Ovary (tissue), 10 donors: ENCODE measurements at places on chromosomes 7 and 10. TPM values are rescaled to one million over a fixed set of nuclear protein-coding genes. Genes with fewer than 3 reads are reported as not detected.
A peak's percentile ranks its signal among the peaks of the same experiment; 100 is the strongest.

Gene SLC29A4
- total RNA-seq: 1.1 TPM

Gene CABCOCO1
- 0.15 TPM for total RNA-seq

DNA sequence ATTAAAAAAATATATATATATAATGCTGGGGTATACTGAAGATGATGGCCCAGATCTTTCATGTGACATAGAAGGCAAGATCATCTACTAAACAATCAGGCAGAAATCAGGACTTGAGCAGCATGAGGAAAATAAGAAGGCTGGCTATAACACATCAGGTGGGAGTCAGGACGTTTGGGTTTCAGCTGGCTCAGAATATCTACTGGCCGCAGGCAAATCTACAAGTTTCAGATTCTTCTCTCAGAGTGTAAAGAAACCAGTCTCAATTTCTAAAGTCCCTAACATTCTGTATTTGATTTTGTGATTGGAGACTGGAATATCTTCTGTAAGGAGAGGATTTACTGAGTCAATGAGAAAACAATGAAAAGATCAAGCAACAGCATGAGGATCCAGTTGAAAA, 37.7 kb upstream of the FAM3C start:
- DNase-seq: no peak

DNA sequence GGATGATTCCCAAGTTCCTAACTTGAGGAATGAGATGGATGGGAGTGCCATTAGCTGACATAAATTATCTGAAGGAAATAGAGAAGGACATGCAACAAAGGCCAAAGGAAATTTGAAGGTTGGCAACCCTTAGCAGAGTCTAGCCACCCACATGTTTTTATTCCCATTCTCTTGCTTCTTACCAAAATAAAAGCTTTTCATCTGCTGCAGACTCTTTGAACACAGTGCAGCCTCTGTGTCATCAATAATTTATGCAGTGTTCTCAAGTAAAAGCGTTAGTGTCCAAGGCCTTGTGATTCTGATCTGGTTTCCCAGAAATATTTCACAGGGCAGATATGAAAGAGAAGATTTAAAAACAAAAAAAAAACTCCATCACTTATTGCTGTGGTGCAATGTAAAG, 98.5 kb downstream of the ST7 start:
- no peak for DNase-seq

- no peak for DNase-seq
Observed at GRCh38 chr10:75957314-75958120, 526.1 kb downstream of the LRMDA start.

Gene COL13A1
- 0.48 TPM for total RNA-seq

- DNase-seq: no peak
Observed at GRCh38 chr7:16204953-16205352, 216.4 kb downstream of the CRPPA start.

Gene CISD1
- 22.6 TPM for total RNA-seq

DNA sequence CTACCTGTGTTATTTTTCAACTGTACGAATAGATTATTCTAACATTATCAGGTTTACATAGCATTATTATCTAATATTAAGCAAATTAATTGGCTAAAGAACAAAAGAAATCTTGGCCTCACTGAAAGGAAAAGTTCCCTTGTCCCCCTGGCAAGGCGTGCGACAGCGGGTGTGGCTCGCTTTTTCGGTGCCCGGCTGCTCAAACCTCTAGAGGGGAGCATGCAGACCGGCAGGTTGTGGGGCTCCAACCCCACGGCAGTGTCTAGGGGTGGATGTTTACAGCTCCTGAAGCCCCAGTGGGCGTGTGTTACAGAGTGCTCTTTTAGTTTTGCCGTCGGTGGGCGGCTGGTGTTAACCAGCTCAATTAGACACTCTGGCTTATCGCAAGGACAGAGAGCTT, 456.4 kb downstream of the TNS3 start:
- no peak for DNase-seq

DNA sequence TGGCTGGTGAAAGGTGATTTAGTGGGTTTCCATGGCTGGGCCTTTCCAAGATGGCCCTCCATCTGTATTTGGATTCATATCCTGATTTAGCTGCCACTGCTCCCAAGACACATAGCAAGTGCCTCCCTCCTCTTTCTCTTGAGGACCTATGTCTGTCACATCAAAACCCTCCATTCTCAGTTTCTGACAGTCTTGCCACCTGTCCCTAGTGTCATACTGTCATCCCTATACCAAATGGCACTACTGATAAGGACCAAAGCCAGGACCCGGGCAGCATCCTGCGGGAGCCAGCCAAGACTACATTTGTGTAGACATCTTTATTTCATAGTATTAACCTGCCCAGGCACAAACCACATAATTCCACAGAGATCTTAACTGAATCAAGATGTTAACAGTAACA, 34.8 kb downstream of the PNLIPRP2 start:
- DNase-seq: no peak

DNA sequence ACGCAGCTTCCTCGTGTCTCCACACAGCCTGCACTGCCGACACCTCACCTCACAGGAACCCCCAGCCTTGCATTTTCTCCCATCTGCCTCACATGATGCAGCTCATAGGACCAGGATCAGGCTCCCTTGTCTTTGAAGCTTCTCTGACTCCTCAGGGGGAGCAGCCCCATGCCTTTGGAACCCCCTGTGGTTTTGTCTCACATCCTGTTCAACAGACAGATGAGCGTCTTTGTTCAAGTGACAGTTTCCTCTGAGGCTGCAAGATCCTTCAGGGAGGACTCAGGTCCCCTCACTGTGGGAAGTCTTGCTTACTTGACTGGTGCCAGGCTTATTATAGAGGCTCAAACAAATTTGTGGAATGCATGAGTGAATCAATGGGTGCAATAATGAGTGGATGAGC, 667.1 kb downstream of the INHBA start:
- DNase-seq: no peak

GRCh38 chr7:1993031-1993695, 239.6 kb downstream of the MAD1L1 start:
- DNase-seq: no peak

Gene KNDC1
- 18.6 TPM for total RNA-seq

DNA sequence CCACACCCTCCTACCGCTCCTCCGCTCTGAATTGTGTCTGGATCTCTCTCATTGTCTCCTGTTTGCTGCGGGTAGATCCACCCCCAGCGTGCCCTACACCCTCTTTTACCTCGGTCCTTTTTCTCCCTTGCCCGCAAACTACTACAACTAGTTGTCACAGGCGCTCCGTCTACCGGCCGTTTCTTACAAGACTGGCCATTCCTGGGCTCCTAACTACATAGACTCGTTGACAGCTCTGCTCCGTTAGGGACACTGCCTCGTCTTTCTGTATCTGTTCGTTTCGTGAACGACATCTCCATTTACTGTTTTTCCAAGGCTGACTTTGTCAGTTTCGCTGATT, 786 bp downstream of the TAF3 start:
- DNase-seq: peak; percentile 15

GRCh38 chr10:53864846-53865245, 936.2 kb downstream of the PCDH15 start:
- DNase-seq: no peak

Gene ELFN1
- total RNA-seq: 1.1 TPM

Gene LIPJ
- total RNA-seq: 0.23 TPM

GRCh38 chr10:69875856-69876255, 74.2 kb downstream of the COL13A1 start:
- DNase-seq: no peak

DNA sequence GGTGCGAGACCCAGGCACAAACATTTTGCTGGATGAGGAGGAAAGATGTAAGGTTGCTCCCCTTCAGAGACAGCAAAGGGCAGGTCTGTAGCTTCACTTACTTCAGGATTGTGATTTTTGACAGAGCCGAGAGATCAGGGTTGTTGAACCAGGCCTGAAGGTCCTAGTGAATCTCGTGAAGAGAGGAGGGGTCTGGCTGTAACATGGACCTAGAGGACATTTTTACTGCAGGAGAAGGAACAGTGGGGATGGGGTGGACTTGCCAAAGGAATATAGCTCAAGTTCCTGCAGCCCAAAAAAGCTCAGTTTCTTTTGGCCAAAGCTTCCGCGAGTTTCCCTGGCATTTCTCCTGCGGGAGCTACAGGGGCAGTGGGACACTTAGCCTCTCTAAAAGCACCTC, 976 bp upstream of the EGFR start:
- DNase-seq: no peak

Gene LIPN
- total RNA-seq: not detected
